Stimulated activated CD4-positive, alpha-beta T cell treated with anti-CD3 and anti-CD28 coated beads, Interleukin-12 subunit alpha, Interleukin-12 subunit beta, amount 100 ng/mL, for 24 hours (primary cell): ENCODE measurements at places on chromosomes 16 and 17.

DNA sequence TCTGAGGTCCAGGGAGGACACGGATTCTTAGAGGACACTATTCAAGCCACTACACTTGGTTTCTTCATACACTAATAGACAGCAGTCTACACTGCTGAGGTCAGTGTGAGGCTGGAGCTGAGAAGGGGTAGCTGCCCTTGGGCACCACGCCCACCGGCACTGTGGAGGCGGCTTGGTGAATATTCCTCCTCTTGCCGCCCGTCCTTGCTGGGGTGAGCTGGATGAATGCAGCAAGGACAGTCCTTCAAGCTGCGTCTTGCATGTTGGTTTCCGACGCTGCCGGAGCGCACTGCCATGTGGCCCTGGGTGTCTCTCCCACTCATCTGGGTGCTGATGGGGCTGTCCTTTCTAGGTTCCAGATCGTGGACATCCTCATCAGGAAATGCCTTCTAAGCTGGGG is 2.6 kb downstream of the ZNF205 start:
- DNase-seq = no peak

DNA sequence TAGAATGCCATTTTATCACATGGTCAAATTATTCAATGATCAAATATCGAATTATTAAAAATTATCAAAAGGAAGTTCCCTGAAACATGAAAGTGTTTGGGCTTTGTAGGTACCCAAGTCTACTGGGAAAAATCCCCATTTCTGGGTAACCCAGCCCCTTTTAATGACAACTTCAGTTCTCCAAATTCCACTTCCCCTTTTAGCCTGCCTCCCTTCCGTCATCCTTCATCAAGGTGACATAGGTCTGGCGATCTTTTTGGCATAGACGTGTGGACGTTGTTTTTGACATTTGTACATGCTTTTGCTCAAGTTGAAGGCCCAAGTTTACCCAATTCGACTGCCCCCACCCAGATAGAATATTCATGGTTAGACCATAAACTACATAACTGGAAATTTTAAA is 660.9 kb downstream of the MAF start:
- no peak for DNase-seq

DNA sequence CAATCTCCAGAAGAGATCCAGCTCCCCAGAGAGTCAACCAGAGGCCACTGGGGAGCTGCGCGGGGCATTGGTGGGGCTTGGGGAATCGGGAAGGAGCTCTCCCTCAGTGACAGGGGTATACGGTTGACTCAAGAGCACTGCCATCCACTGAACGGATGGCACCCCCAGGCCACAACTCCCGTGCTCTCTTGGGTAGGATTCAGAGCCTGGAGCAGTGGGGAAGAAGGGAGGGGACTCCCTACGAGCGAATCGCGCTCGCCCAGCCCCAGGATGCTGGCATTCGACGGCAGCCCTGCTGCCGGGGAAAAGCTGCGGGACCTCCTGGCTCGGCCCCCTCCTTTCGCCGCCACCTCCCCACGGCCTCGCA is 473 bp upstream of the TPPP3 start:
- DNase-seq = no peak

GRCh38 chr17:17343160-17343735 is 40.1 kb downstream of the NT5M start:
- no peak for DNase-seq

- no peak for DNase-seq
Measured at GRCh38 chr16:85360323-85361277, 248.3 kb upstream of the CIBAR2 start.

DNA sequence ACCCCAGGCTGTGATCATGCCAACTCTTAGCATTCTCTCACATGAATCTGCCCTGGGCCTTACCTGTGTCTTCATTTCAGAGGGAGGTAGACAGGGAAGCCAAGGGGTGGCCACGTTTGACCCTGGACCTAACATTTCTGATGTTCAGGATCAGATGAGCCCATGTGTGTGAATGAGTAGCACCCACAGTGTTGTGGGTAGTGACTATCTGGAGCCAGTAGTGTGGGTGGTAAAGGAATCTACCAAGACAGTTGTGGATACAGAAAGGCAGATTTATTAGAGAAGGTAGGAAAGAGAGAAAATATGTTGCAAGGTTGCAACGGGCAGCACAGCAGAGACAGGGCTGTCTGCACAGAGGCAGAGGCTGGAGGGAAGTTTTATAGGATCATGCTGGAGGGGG is 60.5 kb downstream of the TK2 start:
- no peak for DNase-seq

- DNase-seq = no peak
Measured at GRCh38 chr17:66779237-66779606, 55.7 kb upstream of the CACNG5 start.

DNA sequence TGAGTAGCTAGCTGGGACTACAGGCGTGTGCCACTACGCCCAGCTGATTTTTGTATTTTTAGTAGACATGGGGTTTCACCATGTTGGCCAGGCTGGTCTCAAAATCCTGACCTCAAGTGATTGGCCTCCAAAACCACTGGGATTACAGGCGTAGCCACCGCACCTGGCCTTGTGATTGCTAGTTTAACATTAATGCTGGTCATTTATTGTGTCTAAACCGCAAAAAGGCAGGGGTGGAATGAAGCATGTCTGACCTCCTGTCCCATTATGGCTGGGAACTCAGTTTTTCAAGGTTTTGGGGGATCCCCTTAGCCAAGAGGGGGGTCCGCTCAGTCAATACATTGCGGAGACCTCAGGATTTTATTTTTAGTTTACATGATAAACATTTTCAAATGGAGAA is 10.7 kb upstream of the CNGB1 start:
- no peak for DNase-seq

DNA sequence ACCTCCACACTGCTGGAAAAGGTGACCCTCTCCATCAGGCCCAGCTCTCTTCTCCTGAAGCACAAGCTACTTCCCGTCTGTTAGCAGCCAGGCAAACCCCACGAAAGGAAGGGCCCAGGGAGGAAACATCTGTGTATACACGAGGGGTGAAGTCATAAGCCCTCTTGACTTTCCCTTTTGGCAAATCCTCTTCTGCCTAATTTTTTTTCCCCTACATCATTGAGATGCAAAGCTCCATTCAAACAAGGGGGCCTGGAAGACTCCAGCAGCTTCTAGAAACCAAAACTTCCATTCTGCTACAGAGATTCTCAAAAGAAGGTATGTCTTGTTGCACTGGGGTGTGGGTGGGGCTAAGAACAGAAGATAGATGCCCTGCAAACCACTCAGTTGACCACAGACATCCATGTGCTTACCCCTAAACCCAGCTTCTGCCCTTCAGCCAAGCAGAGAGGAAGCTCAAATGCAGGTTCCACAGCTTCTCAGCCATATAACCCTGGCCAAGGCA is 145.6 kb upstream of the RCVRN start:
- DNase-seq = no peak

DNA sequence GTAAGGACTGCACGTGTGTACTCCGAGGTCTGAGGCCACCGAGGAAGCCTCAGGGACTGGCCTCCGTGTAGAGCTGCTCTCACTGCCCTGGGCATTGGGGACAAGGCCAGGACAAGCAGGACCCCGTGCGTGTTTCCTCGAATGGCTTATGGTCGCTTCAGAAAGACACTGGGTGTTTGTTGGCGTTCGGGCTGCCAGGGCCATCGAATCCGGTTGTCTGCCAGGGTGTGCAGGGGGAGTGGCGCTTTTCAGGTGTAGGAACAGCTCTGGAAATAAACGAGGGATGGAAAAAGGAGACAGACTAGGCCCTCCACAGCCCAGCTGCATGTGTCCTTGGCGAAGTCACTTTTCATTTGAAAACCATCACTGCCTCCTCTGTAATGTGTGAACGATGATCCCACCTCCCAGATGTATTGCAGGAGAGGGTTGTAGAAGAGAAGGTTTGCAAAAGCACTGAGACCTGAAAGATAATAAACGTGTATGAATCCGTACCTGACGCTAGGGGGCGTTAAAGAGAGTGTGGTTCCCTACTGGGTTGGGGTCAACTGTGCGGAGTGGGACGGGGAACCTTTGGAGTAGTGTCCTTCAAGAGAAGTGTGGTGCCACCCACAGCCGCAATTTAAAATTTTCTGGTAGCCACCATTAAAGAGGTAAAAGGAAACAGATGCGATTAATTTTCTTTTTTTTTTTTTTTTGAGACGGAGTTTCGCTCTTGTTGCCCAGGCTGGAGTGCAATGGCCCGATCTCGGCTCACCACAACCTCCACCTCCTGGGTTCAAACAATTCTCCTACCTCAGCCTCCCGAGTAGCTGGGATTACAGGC is 2.1 kb upstream of the ZSCAN10 start:
- DNase-seq = no peak

DNA sequence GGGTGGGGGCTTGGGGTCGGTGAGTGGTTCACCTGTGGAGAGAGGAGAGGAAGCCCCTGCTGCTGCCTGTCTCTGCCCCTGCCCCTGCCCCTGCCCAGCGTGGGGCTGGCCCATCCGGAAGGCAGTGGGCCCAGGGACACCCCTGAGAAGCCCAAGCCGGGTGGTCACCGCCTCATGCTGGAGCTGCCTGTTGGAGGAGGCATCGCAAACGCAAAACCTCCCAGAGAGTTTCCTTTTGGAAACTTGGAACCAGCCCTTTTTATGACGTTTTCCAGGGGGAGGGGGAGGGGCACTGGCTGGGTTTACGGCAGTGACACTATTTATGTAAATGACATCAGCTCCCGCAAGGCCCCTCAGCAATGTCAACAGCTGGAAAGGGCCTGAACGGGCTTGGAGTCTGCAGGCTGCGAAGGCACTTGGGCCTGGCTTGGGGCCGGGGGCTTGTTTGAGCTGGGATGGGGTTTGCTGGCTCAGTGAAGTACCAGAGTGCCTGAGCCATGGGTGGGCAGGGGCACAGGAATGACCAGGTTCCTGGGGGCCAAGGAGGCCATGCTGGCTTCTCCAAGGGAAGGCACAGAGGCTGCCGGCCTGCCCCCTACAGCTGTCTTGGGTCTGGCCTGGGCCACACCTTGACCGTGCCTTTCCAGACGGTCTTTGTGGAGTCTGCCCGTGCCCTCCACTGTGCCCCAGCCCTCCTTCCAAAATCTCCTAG is 219.5 kb downstream of the NTN1 start:
- no peak for DNase-seq

- DNase-seq = no peak
Measured at GRCh38 chr16:51408357-51408756, 257.3 kb upstream of the SALL1 start.

GRCh38 chr17:74116087-74116717 is 87.3 kb upstream of the RPL38 start:
- no peak for DNase-seq

DNA sequence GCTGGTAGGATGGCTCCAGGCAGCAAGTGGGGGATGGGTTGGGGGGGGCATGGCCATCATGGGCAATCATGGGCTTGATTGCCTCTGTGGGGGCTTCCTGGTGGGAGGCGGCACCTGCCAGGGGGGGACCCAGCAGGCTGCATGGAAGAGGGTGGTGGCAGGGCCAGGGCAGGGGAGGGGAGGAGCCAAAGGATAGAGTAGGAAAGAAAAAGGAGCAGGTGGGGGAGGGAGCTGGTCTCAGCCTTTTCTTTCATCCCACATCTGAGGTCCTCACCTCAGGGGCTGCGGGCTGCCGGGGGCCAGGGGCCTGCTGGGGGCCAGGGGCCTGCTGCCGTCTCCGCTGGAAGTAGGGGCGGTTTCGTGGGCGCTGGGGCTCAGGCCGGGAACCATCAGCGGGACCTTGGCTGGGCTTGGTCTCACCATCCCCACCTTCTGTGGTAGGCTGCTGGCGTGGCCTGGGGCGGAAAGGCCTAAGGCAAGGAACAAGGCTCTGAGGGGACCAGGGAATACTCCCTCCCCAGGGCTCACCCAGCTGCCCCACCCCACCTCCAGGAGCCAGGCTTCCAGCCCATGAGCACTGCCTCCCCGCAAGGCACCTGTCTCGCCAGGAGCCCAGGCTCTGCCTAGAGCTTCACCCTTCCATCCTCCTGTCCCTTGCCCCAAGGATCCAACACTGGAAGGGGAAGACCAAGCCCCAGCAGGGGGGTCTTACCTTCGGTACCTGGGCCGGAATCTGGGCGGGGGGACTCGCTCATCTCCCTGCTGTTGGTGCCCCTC is 5.0 kb downstream of the YBX2 start:
- no peak for DNase-seq

- no peak for DNase-seq
Measured at GRCh38 chr16:20901436-20902112, 1.0 kb downstream of the LYRM1 start.

DNA sequence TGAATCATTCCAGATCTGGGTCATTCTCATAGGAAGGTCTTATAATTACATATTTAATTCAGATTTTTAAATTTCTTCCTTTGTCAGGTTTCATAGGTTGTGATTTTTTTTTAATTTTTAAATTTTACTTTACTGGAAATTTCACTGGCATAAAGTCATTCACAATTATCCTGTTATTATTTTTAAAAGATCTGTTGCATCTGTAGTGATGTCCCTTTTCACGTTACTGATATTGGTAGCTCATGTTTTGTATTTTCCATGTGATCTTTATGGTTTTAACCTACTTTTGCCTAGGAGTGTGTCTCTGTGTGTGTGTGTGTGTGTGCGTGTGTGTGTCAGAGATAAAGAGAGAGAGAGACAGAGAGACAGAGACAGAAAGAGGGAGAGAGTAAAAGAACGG is 216.6 kb upstream of the KCNJ16 start:
- no peak for DNase-seq

DNA sequence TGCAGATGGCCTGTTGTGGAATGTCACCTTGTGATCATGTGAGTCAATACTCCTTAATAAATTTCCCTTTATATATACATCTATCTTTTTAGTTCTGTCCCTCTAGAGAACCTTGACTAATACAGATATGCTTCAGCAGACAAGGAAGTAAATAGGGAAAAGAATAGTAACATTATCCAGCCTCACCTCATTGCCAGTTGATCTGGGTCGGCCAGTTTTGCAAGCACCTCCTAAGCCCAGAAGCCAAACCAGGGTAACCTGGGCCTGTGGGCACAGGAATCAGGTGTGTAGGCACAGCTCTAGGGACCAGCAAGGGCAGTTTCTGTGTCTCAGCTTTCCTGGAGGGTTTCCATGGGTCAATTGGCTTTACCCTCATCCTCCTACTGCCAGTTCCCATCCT is 11.9 kb upstream of the CCL17 start:
- no peak for DNase-seq

DNA sequence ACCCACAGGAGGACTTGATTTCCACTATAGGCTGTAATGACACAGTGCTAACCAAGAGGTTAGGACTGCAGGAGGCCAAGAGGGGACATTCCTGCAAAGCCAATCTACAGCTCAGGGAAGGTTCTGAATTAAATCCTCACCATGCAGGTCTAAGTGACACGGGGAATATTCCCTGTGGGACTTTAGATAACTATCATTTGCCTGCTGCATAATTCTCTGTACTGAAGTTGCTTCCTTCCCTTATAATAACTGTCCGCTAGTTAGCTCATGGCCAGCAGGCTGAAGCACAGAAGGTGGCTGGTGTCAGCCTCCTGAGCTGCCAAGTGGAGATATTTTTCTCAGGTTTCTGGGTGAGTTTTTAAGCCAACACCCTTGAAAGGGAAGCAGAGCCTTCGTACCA is 74.6 kb upstream of the SOX9 start:
- no peak for DNase-seq

GRCh38 chr16:60166-60565 is 6.5 kb downstream of the SNRNP25 start:
- DNase-seq = no peak

GRCh38 chr16:72913551-72913950 is 134.4 kb downstream of the ZFHX3 start:
- no peak for DNase-seq
